ENCODE measurements at places on chromosomes 12 and 14.

DNA sequence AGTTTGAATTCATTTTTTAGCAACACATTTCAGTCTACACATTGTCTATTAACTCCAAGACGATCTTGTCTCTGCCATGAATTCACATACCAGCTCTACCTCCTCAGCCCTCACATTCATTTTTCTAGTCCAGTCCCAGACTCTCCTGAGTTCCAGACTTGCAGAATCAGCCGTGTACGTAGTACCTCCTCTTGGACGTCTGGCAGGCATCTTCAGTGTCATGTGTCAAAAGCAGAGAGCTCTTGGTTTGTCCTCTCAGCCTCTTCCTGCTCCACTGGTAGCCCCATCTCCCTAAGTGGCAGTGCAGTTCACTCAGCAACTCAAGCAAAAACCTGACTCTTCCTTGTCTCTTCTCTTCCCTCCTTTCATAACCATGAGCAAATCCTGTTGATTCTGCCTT lies 14.5 kb upstream of the TCTN2 start:
- DNase-seq: no peak

DNA sequence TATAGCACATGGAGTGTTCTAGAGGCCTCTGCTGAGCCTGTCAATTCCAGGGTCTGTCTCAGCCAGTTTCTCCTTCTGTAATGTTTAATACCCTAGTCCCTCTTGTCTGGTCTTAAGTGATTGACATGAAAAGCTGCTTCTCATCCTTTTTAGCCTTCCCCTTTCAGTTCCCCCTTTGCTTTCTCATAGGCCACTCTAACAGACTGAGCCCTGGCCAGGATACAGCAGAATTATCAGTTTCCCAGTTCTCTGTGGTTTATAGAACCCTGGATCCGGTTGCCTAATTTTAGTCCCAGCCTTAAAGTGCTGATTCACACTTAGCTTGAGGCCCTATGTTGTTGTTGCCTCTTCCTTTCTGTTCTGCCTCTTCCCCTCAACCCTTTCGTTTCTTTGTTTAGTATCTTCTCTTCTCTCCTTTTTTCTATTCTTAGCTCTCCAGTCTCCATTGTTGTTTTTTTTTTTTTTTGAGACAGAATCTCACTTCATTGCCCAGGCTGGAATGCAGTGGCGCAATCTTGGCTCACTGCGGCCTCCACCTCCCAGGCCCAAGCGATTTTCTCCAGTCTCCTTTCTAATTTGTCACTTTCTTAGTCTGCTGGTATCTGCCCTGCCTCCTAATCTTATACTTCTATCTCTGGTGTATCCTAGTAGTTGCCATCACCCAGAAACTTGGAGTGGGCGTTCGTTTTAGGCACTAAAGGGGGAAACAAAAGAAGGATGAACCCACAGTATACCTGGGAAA lies 2.9 kb upstream of the BIN2 start:
- peak; percentile 74 for DNase-seq

- no peak for DNase-seq
Measured at GRCh38 chr12:75720812-75721641, 209.6 kb upstream of the KRR1 start.

DNA sequence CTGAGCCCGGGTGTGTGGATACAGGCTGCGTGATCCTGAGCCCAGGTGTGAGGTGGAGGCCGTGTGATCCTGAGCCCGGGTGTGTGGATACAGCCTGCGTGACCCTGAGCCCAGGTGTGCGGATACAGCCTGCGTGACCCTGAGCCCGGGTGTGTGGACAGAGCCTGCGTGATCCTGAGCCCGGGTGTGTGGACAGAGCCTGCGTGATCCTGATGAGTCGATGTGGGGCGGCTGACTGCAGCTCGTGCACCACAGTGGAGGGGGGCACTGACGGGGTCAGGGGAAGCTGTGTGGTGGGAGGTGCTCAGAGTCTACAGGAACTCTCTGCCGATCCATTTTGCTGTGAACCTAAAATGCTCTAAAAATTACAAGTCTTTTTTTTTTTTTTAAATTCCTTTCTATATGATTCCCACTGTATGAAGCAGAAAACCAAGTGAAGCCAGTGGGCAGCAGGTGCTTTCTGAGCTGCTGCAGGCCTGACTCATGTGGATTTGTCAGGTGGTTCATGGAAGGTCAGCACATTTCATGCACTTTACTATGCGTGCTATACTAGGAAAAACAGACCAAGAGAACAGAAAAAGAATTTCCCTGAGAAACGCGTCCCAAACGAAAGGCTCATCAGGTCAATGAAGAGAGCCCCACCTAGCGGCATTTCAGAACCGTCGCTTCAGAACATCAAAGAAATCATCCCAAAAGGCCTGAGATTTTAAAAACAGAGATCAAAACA lies 19.3 kb downstream of the BRF1 start:
- peak; percentile 27 for DNase-seq

- DNase-seq: no peak
Measured at GRCh38 chr12:58541300-58541690, 379.0 kb downstream of the LRIG3 start.

- DNase-seq: no peak
Measured at GRCh38 chr12:75795125-75795524, 236.5 kb downstream of the PHLDA1 start.

GRCh38 chr12:26786865-26787514 lies 46.0 kb downstream of the ITPR2 start:
- DNase-seq: no peak

DNA sequence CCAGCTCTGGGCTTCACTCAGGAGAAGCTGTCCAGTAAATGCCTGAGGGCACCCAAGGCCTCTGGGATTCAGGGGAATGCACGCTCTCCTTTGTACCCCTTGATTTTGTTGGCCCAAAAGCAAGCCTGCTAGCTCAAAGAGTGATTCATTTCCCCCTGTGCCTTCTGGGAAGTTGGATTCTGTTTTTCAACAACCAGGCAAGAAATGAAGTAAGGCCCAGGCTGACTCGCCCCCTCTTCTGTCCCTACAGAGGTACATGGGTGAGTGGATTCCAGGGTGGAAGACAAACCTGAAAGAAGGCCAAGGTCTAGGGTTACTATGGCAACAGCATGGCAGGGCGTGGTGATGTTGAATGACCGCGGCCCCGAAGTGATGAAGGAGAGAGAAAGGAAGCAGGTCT lies 9.3 kb upstream of the SERPINA5 start:
- no peak for DNase-seq

- DNase-seq: no peak
Measured at GRCh38 chr12:27330846-27331245, 1.8 kb upstream of the BMAL2 start.

DNA sequence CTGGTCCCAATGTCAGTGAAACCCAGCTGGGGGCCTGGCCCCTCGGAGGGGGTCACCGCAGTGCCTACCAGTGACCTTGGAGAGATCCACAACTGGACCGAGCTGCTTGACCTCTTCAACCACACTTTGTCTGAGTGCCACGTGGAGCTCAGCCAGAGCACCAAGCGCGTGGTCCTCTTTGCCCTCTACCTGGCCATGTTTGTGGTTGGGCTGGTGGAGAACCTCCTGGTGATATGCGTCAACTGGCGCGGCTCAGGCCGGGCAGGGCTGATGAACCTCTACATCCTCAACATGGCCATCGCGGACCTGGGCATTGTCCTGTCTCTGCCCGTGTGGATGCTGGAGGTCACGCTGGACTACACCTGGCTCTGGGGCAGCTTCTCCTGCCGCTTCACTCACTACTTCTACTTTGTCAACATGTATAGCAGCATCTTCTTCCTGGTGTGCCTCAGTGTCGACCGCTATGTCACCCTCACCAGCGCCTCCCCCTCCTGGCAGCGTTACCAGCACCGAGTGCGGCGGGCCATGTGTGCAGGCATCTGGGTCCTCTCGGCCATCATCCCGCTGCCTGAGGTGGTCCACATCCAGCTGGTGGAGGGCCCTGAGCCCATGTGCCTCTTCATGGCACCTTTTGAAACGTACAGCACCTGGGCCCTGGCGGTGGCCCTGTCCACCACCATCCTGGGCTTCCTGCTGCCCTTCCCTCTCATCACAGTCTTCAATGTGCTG lies 11.0 kb downstream of the ZBTB39 start:
- DNase-seq: no peak

DNA sequence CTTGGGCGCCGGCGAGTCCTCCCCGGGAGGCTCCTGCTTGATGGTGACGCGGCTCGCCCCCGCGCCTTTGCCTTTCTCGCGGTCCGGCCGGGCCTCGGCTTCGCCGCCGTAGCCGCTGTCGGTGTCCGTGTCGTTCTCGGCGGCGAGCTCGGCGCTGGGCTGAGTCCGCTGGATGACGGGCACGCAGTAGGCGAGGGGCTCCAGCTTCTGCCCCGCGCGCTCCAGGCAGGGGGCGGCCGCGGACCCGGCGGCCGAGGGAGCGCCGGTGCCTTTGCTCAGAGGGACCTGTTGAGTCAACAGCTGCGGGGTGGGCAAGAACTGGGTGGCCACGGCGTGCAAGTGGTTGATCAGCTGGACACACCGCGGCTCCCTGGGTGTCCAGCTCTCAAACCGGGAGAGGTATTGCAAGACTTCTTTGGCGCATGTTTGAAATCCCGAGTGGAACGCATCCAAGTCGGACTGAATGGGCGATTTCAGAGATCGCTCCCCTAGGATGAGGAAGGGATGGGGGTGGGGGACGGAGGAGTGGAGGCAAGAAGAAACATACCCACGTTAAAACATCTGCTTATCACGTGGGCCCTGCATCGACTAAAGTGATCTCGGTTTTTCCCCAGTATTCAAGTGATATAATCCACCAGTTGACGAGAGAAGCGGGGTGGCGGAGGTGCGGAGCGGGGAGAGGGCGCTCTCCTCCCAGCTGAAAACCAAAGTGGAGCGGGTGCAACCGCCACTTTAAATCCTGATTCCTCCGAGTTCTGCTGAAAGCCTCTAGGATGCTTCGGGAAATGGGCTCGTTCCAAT lies 2.0 kb downstream of the BHLHE41 start:
- no peak for DNase-seq

DNA sequence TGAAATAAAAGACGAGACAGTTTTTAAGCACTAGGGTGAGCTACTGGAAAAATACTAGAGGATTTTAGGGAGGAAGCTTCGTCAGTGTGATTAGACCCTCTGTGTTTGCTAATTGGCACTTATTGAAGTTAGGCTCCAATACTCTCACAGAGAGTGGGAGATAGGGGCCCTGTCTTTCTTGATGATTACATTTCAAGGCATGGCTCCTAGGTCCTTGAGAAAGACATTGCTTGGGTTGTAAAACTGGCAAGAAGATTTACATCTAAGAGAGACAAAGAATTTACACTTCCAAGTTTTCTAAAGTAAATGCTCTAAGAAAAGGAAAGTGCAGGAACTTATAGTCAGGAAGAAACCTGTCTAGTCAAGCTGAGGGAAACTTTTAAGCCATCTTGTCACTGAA lies 183.2 kb downstream of the C12orf50 start:
- no peak for DNase-seq

- DNase-seq: no peak
Measured at GRCh38 chr12:113186033-113186365, 478 bp downstream of the RITA1 start.

DNA sequence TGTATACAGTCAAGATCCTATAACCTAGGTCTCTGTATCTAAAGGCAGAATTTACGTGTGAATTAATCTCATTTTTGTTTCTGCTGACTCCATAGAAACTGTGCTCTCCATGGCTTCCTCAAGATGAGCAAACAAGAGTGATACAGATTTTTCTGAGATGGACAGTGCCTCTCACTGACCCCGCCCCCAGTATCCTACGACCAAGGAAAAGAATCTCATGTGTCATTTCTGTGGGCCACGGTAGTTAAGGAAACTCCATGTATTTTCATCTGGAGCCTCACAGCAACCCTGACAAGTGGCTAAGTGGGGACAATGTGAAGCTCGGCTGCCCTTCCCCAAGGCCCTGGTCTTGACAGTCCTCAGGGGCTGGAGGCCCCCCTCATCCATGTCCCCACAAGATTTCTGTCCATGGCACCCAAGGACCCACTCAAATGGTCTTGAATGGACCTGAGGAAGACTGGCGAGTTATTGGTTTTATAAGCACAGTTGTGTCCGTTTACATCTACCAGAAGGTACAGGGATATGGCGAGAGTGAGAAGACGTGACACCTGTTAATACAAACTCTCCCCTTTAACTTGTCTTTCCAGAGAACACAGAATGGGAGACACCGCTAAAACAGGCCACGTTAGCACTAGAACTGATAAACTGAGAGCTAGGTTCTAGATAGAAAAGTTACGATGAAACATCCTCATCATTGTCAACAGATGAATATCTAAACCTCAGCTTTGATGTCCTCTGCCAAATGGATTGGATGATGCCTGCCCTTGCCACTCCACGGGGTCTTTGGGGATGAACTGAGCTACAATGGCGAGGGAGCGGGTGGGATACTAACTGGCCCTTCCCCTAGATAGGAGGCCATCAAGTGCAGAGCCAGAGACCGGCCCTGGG lies 108.4 kb upstream of the EGLN3 start:
- no peak for DNase-seq

DNA sequence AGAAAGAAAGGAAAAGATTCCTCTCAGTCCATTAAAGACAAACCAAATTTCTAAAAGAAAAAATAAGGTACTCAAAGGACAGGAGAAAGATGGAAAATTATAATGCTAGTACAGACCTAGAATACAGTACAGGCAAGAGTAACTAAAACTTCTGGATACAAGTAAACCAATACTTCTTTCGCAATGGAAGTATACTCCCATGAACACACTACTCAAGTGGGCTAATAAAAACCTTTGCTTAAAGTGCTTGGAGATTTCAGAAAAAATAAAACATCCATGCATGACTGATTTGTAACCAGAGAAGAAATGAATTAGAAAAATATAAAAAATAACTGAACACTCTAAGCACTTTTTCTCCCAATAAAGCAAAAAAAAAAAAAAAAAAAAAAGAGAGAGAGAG lies 3.5 kb downstream of the ZBTB25 start:
- DNase-seq: no peak

All from AG09309 (cell line).